GM12892 (cell line): ENCODE measurements at places on chromosomes 7 and 10.

DNA sequence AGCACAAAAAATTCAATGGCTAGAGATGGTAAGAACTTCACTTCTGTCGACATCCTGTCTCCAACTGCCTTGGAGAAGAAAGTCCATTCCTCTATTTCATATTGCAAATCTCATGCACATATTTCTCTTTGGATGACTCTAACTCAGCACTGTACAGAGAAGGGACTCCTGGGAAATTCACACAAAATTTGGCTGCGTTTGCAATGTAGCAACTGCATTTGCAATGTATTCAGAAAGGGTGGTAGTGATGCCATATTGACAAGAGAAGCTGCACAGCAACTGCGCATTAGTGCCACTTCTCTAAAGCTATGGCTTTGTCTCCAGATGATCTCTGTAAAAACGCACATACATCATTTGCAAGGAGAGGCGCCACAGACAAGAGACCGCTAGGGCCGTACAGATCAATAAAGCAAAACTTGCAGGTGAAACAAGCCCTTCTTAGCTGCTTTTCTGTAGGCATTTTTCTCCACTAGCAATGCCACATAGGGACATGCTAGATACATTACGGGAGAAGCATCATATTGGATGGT is 389.5 kb downstream of the TCERG1L start:
- no peak for DNase-seq

- DNase-seq, result no peak
These were observed 8.9 kb upstream of the SGPL1 start for GRCh38 chr10:70806841-70807240.

- DNase-seq, result no peak
These were observed 29.7 kb upstream of the SEC61G start for GRCh38 chr7:54788664-54789063.

GRCh38 chr10:74008212-74008731 is 10.4 kb downstream of the VCL start:
- DNase-seq, result no peak

DNA sequence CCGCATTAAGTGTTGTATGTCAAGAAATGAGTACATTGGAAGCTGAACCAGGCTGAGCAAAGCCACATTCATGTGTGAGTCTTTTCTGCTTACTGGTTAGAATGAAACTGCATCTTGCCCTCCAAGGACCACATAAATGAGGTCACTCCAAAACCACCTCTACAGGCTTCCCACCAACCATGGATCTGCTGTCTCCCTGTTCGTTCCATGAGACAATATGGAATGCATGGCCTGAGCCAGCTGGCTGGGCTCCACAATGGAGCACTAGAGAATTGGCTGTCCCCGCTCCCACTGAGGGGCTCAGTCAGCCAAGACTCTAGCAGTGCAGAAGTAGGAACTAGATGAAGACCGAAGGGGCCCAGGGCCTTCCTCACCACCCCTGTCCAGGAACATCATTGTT is 120.8 kb downstream of the TNS3 start:
- no peak for DNase-seq

- DNase-seq, result no peak
These were observed 151.6 kb downstream of the KIAA1217 start for GRCh38 chr10:24360282-24361127.

DNA sequence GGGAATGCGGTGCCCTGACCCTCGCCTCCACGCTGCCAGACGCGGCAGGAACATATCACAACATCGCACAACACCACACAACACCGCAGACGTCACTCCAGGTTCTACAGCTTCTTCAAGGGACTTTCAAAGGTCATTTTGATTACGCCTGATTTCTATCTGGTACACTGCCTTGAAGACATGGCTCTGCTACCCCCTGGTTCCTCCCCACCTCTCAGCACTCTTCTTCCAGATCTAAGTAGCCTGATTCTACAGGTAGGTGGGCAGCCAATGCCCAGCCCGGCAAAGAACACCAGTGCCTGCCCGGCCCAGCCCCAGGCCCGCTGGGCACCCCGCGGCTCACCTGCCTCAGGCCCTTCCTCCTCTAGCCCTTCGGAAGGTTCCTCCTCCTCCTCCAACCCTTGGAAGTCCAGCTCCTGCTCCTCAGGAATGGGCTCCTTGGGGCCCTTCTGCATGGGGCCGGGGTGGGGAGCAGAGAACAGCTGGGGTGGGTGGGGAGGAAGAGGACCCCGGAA is 8.4 kb downstream of the GIGYF1 start:
- peak; percentile 9 for DNase-seq

DNA sequence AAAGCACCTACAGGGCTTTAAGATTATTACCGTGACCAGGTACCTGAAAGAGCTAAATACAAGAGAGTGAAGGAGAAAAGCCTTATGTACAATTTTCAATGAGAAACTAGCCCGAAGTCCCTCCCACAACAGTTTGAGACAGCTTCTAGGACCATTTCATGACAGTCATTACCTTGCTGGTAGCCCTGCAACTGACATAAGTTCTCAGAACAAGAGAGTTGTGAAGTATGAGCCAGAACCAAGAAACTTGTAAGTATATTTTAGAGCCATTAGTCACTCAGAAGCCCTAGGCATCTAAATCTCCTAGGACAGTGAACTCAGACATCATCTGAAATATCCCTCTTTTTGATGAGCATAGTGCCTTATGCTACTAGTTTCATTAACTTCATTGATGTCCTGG is 792.1 kb downstream of the GRM8 start:
- DNase-seq, result no peak
